Pancreas (tissue), 10 donors: ENCODE measurements at places on chromosomes 4 and X.
A peak's percentile ranks its signal among the peaks of the same experiment; 100 is the strongest.

- DNase-seq: no peak
These were observed 29.0 kb upstream of the SEPTIN6 start for GRCh38 chrX:119721926-119722325.

DNA sequence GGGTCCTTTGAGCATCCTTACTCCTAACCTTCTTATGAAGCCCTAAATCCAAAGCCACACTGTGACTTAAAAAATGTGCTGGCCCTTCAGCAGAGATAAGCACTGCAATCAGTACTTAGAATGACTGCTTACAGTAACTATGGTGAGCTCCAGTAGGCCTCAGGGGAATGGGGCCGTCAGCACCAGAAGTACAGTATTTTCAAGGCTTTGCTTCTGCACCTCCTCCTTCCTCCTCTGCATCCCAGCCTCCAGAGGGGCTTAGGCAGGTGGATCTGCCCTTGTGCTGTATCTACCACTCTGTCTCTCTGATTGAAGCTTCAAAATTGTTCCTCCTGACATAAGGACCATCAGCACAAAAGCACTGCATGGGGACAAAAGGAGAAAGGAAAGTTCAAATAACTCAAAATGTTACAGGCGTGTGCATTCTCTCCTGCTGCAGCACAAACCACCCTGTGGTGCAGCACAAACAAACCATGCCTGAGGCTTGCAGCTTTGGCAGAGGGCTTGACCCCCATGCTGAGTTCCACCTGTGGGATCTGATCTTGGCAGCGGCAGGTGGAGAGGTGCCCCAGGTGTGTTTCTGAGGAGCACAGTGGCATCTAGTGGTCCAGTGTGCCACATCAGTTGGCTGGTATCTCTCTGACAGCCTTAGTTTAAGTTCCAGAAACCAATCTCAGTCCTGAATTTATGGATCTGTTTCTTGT is 164.7 kb downstream of the SOWAHB start:
- peak; percentile 52 for DNase-seq

DNA sequence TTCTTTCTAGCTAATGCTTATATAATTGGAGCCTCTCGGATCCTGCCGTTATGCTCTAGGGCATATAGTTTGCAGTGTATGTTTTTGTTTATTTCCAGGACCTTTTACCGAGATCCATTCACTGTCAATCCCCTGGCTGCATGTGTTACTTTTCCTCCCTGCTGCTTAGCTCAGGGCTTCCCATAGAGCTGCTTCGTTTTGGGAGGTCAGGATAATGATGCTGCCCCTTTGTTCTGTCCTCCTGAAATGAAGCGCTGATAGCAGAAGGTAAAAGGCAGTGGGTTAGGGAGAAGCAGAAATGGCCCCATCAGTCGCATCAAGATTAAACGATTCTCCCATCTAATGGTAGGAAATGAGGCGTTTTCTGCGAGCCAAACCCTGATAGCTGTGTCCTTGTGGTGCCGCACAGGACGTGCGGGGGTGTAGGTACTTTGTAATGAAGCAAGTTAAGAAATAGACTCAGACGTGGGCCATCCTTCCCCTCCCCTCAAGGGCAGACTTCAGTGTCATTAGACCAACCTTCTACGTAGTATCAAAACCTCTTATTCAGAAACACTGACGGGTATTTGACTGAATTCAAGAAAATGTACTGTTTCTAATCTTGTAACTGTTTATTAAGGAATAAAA is 37.3 kb downstream of the AFF2 start:
- no peak for DNase-seq

GRCh38 chr4:57291911-57292310 is 181.7 kb upstream of the IGFBP7 start:
- no peak for DNase-seq

- no peak for DNase-seq
These were observed 7.3 kb downstream of the PAK3 start for GRCh38 chrX:111103246-111103645.

DNA sequence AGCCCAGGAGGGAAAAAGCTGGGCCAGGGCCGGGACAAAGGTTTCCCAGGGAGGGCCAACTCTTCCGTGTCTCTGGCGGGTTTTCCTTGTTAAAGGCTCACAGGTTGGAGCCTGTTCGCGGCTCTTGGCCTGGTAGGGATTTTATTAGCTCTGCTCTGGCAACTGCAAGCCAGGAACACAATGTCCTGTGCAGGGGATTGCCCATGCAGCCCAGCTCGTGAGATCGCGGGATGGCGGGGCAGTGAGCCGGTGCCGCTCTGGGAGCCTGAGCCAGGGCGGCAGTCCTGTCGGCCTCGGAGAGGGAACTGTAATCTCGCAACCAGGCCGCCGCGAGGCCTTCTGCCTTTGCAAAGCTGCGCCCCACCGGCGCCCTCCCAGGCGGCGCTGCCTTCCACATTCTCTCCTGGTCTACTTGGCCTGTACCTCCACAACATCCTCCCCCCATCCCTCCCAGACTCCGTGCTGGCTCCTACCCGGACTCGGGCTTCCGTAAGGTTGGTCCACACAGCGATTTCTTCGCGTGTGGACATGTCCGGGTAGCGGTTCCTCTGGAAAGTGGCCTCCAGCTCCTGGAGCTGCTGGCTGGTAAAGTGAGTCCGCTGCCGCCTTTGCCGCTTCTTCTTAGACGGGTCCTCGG is 2.1 kb downstream of the PITX2 start:
- peak; percentile 62 for DNase-seq

GRCh38 chrX:155577682-155578081 is 35.1 kb downstream of the TMLHE start:
- DNase-seq: no peak

GRCh38 chrX:123499787-123500186 is 233.1 kb downstream of the THOC2 start:
- no peak for DNase-seq

- no peak for DNase-seq
These were observed 52.9 kb upstream of the PAGE5 start for GRCh38 chrX:55167124-55167803.
